ENCODE measurements at places on chromosomes 4 and X.

GRCh38 chrX:17788956-17789562 is 51.8 kb downstream of the SCML1 start:
- DNase-seq, result no peak

- DNase-seq, result no peak
Measured at GRCh38 chr4:124863040-124863545, 150.6 kb upstream of the ANKRD50 start.

DNA sequence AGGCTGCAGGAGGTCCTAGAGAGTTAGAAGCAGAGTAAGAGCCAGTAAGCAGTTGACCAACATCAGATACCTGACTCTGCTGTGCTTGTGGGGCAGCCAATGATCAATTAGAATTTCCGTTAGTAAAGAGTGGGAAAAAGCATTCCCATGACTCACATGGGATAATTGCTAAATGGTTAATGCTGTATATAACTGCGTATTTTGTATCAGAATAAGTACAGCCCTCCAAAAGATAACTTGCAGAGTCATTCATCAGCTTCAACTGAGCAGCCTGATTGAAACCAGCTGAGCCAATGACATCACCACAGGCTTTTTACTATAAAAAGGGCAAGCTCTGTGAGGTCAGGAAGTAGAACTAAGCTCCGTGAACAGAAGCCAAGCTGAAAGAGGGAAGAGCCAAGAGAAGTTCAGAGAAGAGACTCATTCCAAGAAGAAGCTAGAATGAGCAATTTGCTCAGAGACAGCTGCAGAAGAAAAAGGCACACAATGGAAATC is 67.9 kb downstream of the PPP3CA start:
- DNase-seq, result no peak

GRCh38 chrX:48531358-48531959 is 8.1 kb upstream of the TBC1D25 start:
- no peak for DNase-seq

DNA sequence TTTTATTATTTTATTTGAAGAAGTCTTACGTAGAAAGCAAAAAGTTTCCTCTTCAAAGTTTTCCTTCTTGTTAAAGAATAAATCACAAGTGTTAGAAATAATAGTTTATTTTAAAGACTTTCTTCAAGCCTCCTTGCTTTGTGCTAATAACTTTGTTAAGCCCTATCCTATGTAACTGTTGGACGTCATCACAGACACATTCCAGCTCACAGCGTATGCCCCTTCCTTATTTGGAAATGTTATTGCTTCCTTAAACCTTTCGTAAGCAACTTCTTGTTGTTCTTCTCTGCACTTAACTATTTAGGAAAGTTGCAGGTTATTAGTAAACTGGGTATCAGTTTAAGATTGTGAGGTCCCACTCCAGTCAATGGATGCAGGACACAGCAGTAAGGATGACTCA is 7.6 kb upstream of the SRD5A3 start:
- no peak for DNase-seq

DNA sequence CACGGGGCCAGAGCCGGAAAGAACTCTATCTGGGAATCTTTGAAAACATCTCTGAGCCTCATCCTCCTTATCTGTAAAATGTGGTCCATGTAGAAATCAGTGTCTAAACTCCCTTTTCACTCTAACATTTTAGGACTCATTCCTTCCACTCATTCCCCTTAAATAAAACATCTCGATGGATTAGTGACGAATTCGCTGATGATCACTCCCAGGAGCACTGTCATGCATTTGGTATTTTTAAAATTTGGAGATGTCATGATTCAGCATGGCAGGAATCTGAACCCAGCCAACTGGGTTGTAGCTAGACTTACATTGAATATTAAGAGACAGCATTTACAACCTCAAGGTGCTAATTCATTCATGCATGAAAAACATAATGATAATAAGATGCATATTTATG is 88.1 kb downstream of the SPANXN3 start:
- DNase-seq, result no peak

- DNase-seq, result no peak
Measured at GRCh38 chr4:10020871-10021652, at the start of gene SLC2A9. Gene SLC2A9, minus strand, starts transcription at chr4:10021497. Its CDS starts 68 bp downstream, at chr4:10021429.

- no peak for DNase-seq
Measured at GRCh38 chrX:39222346-39223113, 421.3 kb downstream of the MID1IP1 start.

- no peak for DNase-seq
Measured at GRCh38 chrX:44349561-44349960, 6.1 kb upstream of the EFHC2 start.

DNA sequence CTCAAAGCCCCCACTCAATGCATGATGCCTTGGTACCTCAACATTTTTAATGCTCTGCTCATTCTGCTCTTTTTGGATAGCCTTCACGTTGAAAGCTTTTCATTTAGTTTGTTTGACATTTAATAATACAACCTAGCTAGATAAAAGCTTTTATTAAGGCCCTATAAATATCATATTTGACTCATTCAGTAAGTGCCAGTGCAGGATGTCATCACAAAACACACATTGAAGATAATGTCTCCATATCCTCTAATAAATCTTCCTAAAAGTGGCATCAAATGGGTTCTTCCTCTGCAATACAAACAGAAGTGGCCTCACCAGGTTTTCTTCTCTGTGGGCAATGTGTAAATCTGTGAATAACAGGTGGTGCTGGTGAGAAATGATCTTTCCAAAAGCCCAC is 12.0 kb upstream of the PCYT1B start:
- no peak for DNase-seq

GRCh38 chrX:47174376-47174775 is 19.3 kb upstream of the UBA1 start:
- no peak for DNase-seq

- no peak for DNase-seq
Measured at GRCh38 chr4:43132010-43132582, 239.6 kb downstream of the GRXCR1 start.

- no peak for DNase-seq
Measured at GRCh38 chr4:76950052-76950955, 752 bp downstream of the SEPTIN11 start.

- DNase-seq, result no peak
Measured at GRCh38 chr4:149841686-149842085, 26.0 kb upstream of the IQCM start.

DNA sequence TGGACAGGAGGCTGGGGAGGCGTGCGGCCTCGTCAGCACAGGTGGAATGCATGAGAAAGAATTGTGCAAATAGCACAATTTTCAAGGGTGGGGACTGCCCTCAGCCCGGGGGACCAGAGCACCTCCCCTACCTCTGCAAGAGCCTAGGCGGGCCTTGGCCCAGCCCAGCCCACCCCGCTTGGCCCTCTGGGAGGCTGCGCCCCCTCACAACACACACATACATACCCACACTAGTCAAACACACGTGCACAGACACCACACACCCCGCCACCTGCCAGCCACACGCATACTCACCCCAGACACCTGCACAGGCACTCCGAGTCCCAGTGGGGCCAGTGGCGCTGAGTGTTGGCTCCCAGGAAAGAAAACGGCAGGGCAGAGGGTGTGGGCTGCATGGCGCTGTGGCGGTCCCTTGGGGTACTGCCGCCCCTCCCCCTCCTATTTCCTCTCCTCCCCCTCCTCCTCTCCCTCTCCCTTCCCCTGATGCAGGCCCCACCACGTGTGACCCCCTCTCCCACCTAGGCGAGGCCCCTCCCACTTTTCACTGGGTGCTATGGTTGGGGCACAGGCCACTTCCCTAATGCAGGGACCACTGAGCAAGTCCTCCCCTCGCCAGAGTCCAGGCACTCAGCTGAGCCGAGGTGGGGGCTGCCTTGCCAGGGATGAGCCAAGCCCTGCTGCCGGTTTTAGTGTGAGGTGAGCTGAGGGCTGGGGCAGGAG is 84.5 kb downstream of the FAM53A start:
- DNase-seq, result no peak

GRCh38 chr4:8303485-8304281 is 34.1 kb downstream of the HTRA3 start:
- peak; percentile 51 for DNase-seq

DNA sequence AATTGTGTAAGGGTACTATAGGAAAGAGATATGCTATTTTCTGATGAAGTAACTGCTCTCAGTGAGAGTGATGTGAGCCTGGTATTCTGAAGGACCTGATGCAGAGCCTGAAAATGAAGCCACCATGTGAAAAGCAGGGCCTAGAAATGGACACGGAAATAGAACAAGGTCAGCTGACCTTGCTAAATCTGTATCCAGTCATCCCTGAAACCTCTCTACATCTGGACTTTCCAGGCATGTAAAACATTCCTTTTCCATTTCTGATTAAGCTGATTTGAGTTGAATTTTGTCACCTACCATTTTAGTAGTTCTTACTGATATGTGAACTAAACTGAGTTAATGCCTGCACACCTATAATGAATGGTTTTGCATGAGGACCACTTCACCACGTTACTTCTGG is 72.4 kb upstream of the NEIL3 start:
- DNase-seq, result no peak

DNA sequence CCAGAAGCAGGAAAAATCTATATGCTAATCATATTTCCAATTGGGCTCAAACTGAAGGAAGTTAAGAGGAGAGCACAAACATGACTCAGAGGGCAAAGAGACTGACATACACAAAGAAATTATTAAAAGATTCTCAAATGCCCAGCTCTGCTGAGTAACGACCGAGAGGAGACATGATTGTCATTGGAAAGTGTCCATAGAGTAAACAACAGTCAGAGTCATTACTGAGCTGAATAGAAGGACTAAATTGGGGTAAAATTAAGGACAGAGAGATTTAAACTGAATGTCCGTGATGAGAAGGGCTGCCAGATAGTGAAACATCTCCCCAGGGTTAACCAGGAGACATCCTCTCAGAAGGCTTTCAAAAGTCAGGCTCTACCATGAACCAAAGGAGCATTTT is 111.2 kb upstream of the GALNT7 start:
- no peak for DNase-seq

- no peak for DNase-seq
Measured at GRCh38 chr4:6777636-6778281, 4.8 kb upstream of the KIAA0232 start.

DNA sequence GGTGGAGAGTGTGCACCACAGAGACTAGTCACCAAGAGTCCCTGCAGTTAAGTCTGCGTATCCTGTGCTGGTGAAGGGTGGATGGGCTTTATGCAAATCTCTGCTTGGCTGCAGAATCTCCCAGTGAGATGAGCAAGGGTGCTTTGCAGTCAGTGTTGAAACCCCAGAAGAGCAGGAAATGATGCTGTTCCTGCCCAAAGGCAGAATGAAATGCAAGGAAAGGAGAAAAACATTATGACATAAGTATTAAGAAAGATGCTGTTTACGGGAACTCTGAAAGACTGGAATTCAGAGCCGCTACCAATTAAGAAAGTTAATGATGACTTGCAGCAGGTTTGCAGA is 25.4 kb upstream of the ACSL1 start:
- DNase-seq, result no peak

DNA sequence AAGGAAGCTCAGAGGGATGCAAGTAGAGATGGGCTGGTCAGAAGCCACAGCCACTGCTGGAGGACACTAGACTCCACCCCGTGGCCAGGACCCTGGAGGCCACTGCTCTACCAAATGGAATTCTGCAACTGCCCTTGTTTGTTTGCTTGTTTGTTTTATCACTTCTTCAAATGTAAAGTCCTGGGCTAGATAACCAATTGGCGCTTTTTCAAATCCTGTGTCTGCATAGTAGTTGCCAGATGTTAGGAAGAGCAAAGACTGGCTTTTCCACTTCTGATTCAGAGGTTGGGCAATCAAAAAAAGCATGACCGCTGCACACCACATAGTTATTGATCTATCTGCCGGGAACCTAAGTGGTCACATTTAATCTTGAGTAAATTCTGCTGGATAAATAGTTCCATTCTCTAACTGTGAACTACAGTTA is 255.2 kb upstream of the SFRP2 start:
- DNase-seq, result no peak

GRCh38 chrX:7904562-7904961 is 22.7 kb downstream of the PNPLA4 start:
- no peak for DNase-seq

DNA sequence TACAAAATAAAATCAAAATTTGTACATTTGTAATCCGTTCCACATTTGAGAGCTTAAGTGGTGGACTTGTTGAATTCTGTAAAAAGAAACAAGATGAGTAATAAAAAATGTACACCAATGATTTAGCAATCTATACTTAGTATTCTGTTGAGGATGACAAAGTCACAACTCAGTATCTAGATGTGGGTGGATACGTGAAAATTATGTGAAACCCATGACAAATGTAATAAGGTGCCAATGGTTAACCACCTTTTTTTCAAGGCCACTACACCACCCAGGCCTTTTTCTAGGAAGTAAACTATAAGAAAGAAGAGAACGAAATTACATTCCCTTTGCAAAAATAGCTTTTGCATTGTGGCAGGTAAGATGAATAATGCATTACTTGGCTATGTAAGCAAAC is 77.0 kb downstream of the ATP8A1 start:
- no peak for DNase-seq

GRCh38 chr4:99054428-99054994 is 34.1 kb downstream of the ADH5 start:
- no peak for DNase-seq
